ENCODE measurements at places on chromosomes 6 and 20.

DNA sequence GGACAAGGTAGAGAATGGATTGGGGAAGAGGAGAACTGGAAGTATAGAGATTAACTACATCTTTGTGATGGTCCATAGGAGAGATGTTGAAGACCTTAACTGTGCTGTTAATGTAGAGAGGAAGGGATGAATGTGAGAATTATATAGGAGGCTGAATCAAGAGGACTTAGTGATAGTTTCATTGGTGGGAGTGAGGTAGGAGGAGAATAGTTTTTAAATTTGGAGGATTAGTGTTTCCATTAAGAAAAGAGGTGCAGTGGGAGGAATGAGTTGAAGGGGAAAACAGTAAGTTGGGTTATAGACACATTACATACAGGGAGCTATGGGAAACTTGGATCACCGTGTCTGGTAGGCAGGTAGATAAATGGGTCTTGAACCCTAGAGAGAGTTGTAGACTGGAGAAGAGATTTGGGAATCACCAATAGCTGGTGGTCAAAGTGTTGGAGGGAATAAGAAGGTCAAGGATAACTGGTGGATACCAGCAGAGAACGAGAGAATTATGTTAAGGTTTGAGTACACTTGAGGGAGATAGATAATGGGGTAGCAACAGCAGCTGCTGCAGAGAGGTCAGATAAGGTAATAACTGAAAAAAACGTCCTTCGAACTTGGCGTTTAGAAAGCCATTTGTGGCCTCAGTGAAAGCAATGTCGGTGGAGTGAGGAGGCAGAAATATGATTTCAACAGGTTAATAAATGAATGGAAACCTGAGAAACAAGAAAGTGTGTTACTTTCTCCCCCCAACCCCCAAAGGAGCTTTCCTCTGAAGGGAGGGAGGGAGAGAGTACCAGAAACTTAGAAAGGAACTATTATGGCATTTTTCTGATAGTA is 3.1 kb downstream of the C6orf89 start:
- no peak for DNase-seq

- DNase-seq, result no peak
Observed at GRCh38 chr20:38866265-38867061, 59.8 kb upstream of the FAM83D start.

DNA sequence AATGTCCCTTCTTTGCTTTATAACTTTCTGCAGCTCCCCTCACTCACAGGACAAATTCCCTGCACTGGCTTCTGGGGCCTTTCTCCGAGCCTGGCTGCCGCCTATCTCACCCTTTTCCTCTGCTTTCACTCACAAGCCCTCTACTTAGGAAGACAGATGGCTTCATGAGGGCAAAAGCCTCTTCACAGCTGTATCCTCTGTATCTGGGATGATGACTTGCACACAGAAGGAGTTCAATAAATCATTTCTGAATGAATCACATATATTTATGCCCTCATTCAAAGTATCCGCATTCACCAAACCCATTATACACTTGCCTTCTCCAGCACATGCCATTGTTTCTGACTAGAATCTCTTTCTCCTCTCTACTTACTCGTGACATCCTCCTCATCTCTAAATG is 159.0 kb upstream of the RIPOR2 start:
- DNase-seq, result no peak

DNA sequence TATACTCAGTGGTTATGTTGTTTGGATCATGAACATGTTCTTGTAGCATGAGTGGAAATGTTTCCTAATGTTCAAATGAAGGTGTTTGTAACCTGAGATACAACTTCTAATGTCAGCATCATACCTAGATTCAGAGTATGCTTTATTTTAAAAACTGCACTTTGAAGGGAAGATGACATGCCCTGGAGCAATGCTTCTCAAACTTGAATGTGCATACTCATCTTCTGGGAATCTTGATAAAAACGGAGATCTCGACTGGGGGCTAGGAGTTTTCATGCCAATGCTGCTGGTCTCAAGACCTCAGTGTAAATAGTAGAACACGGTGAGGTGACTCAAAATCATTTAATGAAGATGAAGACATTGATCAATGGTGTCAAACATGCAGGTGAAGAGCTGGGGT is 440.0 kb upstream of the NOX3 start:
- no peak for DNase-seq

DNA sequence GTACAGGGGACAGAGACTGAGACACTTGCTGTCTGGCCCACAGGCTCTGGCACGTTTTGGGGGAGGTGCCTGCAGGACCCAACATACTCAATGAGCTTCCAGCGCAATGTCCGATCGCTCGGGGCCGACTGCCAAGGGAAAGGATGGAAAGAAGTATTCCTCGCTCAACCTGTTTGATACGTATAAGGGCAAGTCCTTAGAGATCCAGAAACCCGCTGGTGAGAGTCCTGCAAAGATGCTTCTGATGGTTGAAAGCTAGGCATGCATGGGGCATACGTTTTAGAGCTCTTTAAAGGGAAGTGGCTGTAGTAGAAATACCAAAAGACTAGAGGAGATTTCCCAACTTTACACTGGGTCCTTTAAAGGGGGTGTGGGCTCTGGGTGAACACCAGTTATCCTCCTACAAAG is 2.2 kb downstream of the PRRC2A start:
- no peak for DNase-seq

DNA sequence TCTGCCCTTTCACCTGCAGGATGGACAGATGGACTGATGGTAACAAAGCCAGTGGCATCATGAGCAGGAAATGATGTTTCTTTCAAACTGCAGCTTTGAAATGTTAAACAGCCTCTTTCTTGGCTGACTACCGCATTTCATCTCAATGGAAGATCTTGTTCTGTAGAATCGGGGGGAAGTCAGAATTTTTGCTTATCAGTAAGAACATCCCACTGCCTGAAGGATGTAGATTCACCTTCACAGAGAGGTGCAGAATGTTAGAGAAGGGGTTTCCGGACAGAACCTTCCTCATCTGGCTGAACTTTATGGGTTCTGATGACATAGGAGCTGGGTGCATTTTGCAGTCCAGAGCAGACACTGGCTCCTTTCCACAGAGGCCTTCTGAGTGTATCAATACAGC is 32.7 kb downstream of the GGTLC1 start:
- no peak for DNase-seq

GRCh38 chr20:1801929-1802306 is 93.3 kb upstream of the SIRPA start:
- no peak for DNase-seq

DNA sequence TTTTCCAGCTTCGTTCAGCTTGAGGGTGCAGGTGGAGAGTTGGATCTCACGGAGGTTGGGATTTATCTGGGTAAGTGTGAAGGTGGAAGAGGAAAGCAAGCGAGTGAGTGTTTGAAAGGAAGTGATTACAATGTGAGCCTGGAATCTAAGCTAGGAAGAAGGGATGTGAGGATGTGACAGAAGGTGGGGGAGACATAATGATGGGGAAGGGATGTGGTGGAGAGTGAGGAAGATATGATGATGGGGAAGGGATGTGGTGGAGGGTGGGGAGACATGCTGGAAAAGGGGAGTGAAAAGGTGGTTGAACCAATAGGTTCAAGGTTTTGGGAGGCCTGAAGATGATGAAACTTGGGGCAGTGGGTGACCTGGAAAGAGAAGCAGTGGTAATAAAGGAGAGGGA is 23.2 kb downstream of the KIAA1755 start:
- DNase-seq, result no peak

DNA sequence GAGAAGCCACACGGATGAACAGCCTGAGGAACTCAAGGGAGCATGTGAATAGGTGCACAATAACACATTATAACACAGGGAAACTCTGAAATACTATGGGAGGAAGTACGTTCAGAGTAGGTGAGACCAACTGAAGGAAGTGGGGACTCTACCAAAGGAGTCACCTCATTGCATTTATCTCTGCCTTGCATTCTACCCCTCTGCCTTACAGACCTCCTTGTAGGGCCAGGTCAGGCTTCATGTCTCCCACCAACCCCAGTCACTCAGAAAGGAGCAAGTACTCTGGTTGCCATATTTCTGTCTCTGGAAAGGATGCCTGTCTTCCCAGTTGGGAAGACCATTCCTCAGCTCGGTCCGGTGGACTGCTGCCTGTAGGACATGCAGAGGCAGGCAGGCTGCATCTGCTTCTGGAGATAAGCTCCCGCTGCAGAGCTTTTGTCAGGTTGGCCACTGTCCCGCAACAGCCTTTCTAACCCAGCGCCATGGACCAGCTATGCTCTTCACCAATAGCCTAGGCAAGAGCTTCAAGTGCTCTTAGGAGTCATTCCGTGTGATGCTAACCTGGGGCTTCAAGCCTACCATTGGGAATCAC is 51.6 kb upstream of the ASIP start:
- no peak for DNase-seq

- DNase-seq, result peak; percentile 13
Observed at GRCh38 chr20:18628330-18628920, 40.6 kb downstream of the DTD1 start.

GRCh38 chr6:62466607-62467006 is 180.6 kb upstream of the KHDRBS2 start:
- DNase-seq, result no peak

- DNase-seq, result peak; percentile 88
Observed at GRCh38 chr6:43181942-43182860, at the start of gene CUL9. TSS of gene CUL9 (plus strand) at chr6:43182196. CDS start at chr6:43184311, 2,115 bp downstream.

GRCh38 chr20:3767110-3767426 is 485 bp downstream of the ADISSP start:
- DNase-seq, result no peak

GRCh38 chr6:73302339-73302738 is 39.3 kb upstream of the KHDC1 start:
- no peak for DNase-seq

DNA sequence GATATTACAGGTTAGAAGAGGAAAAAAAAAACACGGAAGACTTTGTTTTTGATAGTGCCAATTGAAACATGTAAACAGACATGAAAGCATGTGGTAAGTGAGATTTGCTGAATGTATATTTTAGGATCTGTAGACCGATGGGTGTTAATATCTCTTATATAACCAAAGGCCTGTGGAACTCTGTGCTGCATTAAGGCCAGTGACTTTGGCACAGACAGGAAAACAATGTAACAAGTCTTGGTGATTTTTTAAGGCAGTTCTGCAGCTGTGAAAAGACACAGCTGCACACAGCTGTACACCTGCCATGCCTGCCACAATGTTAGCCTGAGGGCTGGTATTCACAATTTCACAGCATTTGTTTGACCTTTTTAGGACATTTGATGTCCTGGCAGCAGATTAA is 6.1 kb downstream of the SOBP start:
- no peak for DNase-seq

GRCh38 chr20:48411245-48411644 is 416.6 kb downstream of the PREX1 start:
- no peak for DNase-seq

DNA sequence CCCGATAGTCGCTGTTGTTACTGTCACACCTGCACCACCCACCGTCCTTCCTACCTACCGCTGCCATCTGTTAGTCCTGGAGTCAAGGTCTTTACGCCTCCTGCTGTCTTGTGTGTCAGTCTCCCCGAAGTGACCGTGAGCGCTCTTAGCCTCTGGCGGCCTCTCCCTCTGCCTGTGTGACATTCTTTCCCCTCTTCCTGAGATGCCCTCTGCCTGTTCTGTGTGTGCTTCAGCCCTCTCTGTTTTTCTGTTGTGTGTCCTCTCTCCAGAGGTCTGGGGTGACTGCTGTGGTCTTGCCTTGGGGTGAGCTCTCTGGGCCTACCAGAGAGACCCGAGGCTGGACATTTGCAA is 54.9 kb downstream of the TCP11 start:
- no peak for DNase-seq

- no peak for DNase-seq
Observed at GRCh38 chr6:154229786-154230185, 126.8 kb downstream of the IPCEF1 start.

- no peak for DNase-seq
Observed at GRCh38 chr20:43188234-43188653, 1.5 kb downstream of the PTPRT start.

DNA sequence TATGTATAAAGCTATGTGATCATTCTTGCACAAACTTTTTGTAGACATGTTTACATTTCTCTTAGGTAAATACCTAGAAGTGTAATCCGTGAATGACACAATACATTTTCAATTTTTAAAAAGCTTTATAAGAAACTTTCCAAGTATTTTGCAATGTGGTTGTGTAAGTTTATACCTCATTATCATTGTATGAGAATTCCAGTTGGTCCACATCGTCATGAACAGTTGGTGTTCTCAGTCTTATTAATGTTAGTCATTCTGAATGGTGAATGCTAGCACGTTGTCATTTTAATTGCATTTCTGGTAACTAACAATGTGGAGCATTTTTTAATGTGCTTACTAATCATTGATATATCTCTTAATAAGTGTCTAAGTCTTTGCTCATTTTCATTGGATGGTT is 116.5 kb upstream of the F13A1 start:
- DNase-seq, result no peak

- DNase-seq, result no peak
Observed at GRCh38 chr6:138454981-138455706, 44.1 kb downstream of the NHSL1 start.

GRCh38 chr6:75794954-75795739 is 46.1 kb downstream of the MYO6 start:
- no peak for DNase-seq

DNA sequence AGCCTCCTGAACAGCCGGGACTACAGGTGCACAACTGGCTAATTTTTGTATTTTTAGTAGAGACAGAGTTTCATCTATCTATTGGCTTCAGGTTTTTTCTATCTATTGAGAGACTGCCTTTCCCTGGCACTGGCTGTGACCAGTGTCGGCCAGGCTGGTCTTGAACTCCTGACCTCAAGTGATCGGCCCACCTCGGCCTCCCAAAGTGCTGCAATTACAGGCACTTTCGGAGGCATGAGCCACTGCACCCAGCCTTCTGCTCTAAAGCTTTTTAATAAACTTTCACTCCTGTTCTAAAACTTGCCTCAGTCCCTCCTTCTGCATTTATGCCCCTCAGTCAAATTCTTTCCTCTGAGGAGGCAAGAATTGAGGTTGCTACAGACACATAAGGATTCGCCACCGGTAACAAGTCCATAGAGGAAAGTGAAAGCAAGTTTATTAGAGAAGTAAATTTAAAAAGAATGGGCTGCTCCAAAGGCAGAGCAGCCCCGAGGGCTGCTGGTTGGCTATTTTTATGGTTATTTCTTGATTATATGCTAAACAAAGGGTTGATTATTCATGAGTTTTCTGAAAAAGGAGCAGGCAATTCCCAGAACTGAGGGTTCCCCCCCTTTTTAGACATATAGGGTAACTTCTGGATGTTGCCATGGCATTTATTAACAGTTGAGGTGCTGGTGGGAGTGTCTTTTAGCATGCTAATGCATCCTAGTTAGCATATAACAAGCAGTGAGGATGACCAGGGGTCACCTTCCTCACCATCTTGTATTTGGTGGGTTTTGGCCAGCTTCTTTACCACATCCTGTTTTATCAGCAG is 44.8 kb upstream of the RNGTT start:
- no peak for DNase-seq

- no peak for DNase-seq
Observed at GRCh38 chr6:40410821-40411220, 176.3 kb downstream of the LRFN2 start.

- no peak for DNase-seq
Observed at GRCh38 chr20:8147476-8147875, 15.4 kb downstream of the PLCB1 start.

GRCh38 chr6:115898246-115898645 is 162.4 kb downstream of the FRK start:
- no peak for DNase-seq

Data from NCI-H1105 (cell line).